Suppressor macrophage treated with lipopolysaccharide for 1 hour (primary cell): ENCODE measurements at places on chromosomes 5 and 9.
A peak's percentile ranks its signal among the peaks of the same experiment; 100 is the strongest.

DNA sequence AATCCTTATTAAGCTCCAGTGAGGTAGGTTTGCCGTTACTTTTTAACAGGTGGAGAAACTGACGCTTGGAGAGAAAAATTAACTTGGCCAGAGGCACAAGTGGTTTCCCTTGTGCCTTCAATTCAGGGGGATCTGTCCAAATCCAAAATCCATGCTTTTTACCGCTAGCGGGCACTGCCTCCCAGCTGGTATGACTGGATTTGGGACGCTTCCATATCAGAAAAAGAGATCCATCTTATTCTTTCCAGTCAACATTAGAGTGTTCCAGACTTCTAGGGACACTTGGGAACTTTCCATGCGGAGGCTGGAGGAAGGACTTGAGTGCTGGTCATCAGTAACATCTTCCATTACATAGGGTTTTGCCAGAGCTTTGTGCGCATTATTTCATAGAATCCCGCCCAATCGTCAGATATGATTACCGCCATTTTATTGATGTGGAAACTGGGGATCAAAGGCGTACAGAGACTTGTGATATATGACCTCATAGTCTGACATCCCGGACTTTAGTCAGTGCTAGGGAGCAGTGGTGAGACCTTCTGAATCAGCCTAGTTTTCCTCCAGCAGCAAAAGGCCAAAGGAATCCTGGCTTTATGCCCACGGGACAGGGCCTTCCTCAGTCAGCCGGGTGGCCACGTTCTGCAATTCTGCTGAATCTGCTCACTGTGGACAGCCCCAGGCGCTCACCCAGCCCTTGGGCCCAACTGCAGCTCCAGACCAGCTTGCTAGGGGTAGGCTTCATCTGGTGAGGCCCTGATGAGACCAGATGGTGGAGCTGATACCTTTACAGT lies 1.1 kb upstream of the GNPDA1 start:
- DNase-seq, result peak; percentile 79

GRCh38 chr9:33791117-33791516 lies 4.2 kb upstream of the PRSS3 start:
- DNase-seq, result peak; percentile 71

- no peak for DNase-seq
These were observed 36.2 kb upstream of the PRXL2C start for GRCh38 chr9:96691326-96691725.

DNA sequence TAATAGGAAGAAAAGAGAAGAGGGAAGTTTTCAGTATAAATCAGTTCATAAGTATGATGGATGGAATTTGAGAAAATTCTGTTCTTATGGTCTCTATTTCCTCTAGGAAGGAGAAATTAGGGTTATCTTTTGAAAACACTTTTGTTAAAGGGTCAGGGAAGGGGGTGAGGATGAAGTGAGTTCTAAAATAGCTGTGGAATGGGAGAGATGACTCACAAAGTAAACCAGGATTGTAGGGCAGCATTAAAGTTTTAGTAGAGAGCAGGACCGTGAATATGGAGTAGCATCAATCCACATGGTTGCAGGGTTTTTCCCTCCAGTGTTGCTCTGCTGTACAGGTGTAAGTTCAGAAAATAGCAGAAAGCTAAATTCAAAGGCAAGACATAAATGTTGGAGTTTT lies 32.4 kb downstream of the MUSK start:
- no peak for DNase-seq

GRCh38 chr5:14245132-14245925 lies 102.2 kb downstream of the TRIO start:
- DNase-seq, result no peak

DNA sequence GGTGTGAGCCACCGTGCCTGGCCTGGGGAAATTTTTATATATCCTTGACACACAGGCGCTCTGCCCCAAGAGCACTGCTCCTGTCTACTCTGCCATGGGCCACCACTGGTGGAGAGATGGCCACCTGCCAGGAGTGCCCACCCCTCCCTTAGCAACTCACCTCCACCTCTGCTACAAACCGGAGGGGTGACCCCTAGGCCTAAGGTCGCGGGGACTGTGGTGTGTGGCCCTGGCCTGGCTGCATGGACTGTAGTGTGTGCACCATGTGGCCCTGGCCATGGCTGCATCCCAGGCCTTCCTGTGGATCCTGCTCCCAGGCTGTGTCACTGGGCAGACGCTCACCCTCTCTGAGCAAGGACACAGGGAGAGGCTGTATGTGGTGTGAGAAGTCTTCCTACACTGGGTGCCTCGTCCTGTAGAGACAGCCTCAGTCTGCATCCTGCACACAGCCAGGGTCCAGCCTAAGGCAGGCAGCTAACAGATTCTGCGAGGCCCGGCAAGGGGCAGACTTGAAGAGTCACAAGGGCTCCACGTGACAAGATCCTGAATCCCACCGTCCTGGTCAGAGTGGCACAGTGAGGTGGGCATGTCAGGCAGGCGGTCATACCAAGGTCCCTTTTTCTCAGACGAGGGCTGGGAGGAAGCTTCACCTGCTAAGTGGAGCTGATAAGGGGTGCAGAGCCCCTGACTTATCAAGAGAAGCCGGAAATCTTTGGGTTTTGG lies 10.3 kb downstream of the NINJ1 start:
- DNase-seq, result no peak

DNA sequence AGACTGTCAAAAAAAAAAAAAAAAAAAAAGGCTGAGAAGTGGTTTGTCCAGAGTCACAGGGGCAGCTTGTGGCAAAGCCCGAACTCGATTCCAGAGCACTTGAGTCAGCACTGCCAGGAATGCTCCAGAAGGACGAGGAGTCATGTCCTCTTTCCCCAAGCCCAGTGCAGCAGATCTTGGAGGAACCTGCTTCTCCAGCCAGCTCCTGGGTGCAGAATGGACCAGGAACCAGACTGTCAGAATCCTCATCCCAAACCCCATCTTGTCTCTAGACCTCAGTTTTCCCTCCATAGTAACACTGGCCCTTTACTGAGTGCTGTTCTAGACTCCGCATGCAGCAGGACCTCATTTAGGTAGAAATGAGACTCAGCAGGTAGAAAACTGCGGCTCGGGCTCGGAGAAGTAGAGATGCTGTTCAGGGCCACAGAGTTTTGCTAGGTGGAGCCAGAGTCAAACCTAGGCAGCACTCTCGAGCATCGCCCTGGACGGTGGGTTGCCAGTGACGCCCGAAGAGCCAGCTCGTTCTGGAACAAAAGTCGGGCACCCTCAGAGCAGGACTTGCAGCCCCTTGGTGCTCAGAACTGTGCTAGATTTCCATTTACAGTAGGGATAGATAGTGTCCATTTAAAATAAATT lies 15.4 kb downstream of the CD74 start:
- no peak for DNase-seq

- no peak for DNase-seq
These were observed 29.7 kb upstream of the FAM169A start for GRCh38 chr5:74895906-74896305.

DNA sequence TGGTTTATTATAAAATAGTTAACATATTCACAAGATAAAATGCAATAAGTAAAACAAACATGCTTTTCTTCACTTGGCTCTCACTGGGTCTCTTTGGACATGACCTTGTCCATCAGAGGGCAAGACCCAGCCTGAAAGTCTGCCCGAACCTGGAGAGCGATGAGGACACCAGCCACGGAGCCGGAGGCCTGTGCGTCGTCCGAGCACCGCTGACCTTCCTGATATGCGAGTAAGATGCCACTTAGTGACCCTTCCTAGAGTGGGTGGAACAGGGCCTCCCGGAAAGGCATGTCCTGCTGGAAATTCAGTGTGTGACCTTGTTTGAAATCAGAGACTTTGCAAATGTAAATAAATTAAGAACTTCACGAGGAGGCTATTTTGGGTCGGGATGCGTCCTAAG lies 52.9 kb downstream of the IRX2 start:
- DNase-seq, result no peak
